ENCODE measurements at places on chromosomes 13 and 19. TPM values are rescaled to one million over a fixed set of nuclear protein-coding genes. Genes with fewer than 3 reads are reported as not detected.

The ICAM5 gene
- total RNA-seq: 53.9 TPM

The ACP5 gene
- 1.2 TPM for total RNA-seq

The ZNF415 gene
- total RNA-seq: not detected

The FXYD1 gene
- total RNA-seq: 7.8 TPM

The CNFN gene
- total RNA-seq: 13.9 TPM

The OR10H1 gene
- 0.17 TPM for total RNA-seq

The ERICH4 gene
- total RNA-seq: not detected

The FBXO27 gene
- 16.4 TPM for total RNA-seq

The ZNF730 gene
- not detected for total RNA-seq

The RXFP2 gene
- not detected for total RNA-seq

The DMKN gene
- total RNA-seq: 246 TPM

The SERTM1 gene
- not detected for total RNA-seq

The ELSPBP1 gene
- total RNA-seq: not detected

The SGCG gene
- total RNA-seq: 0.15 TPM

The LIM2 gene
- total RNA-seq: not detected

The OR7G1 gene
- total RNA-seq: not detected

The WDR62 gene
- 17.0 TPM for total RNA-seq

The ZNF677 gene
- 0.34 TPM for total RNA-seq

The ZNF69 gene
- not detected for total RNA-seq

The IGFL2 gene
- not detected for total RNA-seq

The TUBA3C gene
- not detected for total RNA-seq

The TTC9B gene
- total RNA-seq: 1.7 TPM

The CYP2A6 gene
- total RNA-seq: 0.57 TPM

The RFPL4A gene
- total RNA-seq: not detected

The SLC1A6 gene
- total RNA-seq: not detected

The ZNF808 gene
- 15.4 TPM for total RNA-seq

The GJB2 gene
- total RNA-seq: 44.7 TPM

The ATP8A2 gene
- not detected for total RNA-seq

The ZNF382 gene
- not detected for total RNA-seq

The GPR183 gene
- total RNA-seq: 0.30 TPM

The ZNF432 gene
- 0.64 TPM for total RNA-seq

The KIR2DL1 gene
- total RNA-seq: not detected

The KCNRG gene
- total RNA-seq: 2.5 TPM

The SETDB2 gene
- 5.2 TPM for total RNA-seq

The DPF1 gene
- 9.7 TPM for total RNA-seq

The TBXA2R gene
- total RNA-seq: 2.3 TPM

The RASIP1 gene
- 1.9 TPM for total RNA-seq

The PABPC3 gene
- total RNA-seq: 0.59 TPM

The CYP4F8 gene
- not detected for total RNA-seq

The CGB7 gene
- total RNA-seq: 5.4 TPM

The LILRA1 gene
- not detected for total RNA-seq

The KLF2 gene
- 39.4 TPM for total RNA-seq

The C19orf67 gene
- total RNA-seq: not detected

The COL4A1 gene
- 0.57 TPM for total RNA-seq

The ZNF526 gene
- 13.1 TPM for total RNA-seq

The BEST2 gene
- total RNA-seq: 0.10 TPM

The ZNF541 gene
- not detected for total RNA-seq

The GAS6 gene
- 49.4 TPM for total RNA-seq

The CALR gene
- 739 TPM for total RNA-seq

The NOVA2 gene
- total RNA-seq: 2.5 TPM

The URAD gene
- total RNA-seq: not detected

The CEACAM6 gene
- 0.59 TPM for total RNA-seq

The ZNF709 gene
- total RNA-seq: not detected

The FBN3 gene
- total RNA-seq: 6.6 TPM

The KIR2DL3 gene
- total RNA-seq: not detected

The SIGLEC5 gene
- total RNA-seq: not detected

The LRRC63 gene
- total RNA-seq: not detected

The GSX1 gene
- total RNA-seq: not detected
